ENCODE measurements at places on chromosomes 2 and 18.

GRCh38 chr2:9373047-9373446, 50.3 kb downstream of the ITGB1BP1 start:
- DNase-seq: no peak

DNA sequence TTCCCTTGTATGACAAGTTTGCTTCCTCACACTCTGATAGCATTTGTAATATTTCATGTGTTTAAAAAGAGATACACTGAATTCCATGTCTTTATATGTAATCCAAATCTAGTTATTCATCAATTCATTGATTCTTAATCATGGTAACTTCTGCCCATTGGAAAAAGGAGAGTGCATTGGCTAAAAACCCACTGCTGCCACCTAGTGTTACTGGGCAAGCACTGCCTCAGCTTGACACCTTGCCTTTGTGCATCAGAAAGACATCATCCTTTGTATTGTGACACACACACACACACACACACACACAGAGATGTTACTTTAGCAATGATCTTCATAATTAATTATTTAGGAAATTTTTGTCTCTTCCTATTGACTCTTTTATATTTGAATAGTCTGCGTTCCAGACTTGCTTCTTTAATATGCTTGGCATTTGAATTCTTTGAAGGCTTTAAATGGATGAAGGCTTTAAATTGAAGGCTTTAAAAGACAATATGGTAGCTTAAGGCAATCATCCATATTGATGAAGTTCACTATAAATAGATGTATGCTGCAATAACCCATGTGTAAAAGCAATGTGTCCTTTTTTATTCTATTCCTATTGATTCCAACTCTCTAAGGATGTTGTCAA, 414.2 kb upstream of the CHST9 start:
- DNase-seq: no peak

DNA sequence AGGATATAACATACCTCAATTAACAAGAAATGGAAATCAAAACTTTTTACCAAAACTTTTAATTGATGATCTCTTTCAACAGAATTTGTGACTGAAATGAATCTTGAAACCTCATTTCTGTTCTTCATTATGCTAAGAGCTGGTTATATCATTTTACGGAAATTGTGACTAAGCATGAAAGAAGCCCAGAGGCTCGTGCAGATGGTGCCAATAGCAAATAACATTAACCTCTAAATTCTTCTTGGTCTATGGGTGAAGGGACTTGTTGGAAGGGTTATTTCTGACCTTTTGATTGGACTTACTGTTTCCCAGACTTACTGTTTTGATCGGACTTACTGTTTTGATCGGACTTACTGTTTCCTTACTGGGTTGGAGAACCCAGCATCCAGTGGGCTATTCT, 435.6 kb downstream of the TDRD15 start:
- no peak for DNase-seq

- DNase-seq: no peak
Observed at GRCh38 chr2:12915787-12916186, 199.1 kb downstream of the TRIB2 start.

DNA sequence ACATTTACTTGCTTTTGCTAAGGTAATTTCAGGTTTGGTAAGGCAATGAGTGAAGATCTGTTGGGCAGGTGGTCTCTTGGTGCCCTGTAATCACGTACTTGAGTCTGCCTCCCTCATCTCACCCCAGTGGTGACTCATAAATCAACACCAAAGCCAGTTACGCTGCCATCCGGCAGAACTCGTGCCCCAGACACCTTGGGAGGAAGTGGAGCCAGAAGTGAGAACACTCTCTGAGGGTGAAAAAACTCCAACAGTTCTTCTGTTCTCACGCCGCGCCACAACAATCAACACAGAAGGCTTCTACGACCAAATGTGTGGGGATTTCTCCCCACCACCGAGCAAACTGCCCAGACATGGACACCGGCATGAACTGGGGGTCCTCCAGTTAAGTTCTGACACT, 206.2 kb downstream of the ARL4C start:
- DNase-seq: no peak

DNA sequence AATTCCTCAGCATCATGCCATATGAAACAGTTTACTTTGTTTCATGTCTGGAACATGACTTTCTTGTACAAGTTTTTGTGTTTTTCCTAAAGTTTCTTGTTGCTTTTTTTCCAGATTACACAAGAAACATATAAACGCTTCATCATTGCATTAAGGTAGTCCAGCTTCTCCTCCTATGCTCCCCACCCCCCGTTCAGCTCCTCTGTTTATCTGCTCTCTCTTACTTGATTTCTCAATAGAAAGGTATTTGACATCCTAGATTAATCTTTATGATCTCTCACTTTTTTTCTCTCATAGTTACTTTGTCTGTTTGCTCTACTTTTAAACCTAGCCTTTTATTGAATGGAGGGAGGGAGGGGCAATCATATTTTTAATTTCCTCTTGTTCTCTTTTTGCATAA, 25.4 kb downstream of the SLC40A1 start:
- DNase-seq: no peak

DNA sequence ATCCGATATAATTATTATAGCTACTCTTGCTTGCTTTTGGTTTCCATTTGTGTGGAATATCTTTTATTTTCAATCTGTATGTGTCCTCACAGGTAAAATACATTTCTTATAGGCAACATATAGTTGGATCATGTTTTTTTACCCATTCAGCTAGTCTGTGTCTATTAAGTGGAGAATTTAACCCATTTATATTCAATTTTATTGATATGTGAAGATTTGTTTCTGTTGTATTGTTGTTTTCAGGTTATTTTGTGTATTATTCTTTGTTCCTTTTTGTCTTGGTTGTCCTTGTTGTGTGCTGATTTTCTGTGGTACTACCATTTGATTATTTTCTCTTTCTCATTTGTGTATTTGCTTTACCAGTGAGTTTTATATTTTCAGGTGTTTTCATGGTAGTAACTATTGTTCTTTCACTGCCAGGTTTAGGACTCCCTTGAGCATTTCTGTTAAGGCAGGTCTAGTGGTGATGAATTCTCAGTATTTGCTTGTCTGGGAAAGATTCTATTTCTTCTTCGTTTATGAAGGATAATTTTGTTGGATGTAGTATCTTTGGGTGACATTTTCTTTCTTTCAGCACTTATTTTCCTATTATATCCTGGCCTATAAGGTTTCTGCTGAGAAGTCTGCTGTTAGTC, 95.4 kb downstream of the ANKRD12 start:
- no peak for DNase-seq

DNA sequence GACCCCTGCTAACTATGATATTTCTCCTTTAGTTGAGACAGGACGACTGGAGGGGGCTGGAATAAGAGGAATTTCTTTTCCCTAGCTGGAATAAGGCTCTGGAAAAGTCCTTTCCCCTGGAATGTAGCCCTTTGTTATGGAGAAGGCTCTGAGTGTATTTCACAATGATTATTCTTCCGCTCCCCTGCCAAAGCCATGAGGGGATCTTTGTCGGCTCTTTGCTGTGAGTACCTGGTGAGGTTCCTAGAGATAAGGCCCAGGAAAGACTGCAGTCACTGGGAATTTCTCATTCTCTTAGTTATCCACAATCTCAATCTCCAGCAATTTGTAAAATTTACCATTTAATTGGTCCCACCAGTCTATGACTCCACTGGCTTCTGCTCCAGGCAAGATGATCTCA, 340.2 kb upstream of the HNRNPA3 start:
- no peak for DNase-seq

DNA sequence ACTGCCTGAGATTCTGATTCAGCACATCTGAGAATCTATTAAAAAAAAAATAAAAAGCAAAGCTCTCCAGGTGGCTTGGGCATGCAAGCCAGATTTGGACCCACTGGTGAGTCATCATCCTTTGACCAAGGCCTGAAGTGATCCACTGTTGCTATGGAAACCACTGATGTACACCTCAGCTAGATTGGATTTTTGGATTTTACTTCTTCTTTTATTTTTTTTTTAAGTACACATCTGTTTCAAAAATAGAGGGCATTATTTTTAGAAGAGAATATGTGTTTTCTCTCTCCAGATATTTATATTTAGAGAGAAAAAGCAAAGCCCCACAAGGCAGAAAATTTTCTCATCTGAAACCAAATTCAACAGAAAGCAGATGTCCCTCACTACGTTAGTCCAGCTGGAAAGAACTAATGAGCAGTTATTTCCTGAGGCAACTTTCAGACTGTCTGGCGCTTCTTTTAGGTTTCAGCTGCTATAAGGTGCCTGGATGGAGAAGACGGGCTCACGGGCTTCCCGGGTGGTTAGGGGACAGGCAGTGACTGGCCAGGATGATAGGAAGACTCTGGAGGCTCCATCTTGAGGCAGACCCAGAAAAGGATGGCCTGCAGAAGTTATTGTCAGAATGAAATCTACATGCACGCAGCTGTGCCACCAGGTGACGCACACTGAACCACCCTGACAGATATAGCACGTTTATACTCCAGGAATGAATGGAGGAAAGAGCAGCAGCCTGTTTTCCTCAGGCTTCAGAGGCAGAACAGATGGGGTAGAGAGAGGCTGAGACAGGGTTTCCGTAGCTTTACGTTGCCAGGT, 50.5 kb downstream of the MRPL35 start:
- no peak for DNase-seq

DNA sequence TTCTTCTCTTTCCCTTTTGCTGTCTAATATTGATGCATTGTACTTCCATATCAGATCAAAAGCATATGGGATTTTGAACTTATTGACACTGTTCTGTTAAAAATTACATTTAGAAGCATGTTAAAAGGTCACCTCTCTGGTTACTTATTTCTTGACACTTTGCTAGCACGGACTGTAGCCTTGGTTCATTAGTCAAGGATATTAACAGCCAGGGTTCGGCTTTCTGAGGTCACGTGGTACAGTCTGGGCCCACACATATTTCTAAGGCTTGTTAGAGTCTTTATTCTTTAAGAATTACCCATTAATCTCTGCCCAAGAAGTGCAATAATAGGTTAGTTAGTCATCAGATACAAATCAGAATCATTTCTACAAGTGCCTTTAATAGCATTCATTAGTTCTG, 1035.8 kb upstream of the FANCL start:
- DNase-seq: no peak

DNA sequence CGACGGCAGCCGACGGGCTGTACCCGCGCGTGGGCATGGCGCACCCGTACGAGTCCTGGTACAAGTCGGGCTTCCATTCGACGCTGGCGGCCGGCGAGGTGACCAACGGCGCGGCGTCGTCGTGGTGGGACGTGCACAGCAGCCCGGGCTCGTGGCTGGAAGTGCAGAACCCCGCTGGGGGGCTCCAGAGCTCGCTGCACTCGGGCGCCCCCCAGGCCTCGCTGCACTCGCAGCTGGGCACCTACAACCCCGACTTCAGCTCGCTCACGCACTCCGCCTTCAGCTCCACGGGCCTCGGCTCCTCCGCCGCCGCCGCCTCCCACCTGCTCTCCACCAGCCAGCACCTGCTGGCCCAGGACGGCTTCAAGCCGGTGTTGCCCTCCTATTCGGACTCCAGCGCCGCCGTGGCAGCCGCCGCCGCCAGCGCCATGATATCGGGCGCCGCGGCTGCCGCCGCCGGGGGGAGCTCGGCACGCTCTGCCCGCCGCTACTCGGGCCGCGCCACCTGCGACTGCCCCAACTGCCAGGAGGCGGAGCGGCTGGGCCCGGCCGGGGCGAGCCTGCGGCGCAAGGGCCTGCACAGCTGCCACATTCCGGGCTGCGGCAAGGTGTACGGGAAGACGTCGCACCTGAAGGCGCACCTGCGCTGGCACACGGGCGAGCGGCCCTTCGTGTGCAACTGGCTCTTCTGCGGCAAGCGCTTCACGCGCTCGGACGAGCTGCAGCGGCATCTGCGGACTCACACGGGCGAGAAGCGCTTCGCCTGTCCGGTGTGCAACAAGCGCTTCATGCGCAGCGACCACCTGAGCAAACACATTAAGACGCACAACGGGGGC, 2.0 kb downstream of the SP9 start:
- no peak for DNase-seq
